ENCODE measurements at places on chromosomes 2 and 18. TPM values are rescaled to one million over a fixed set of nuclear protein-coding genes. Genes with fewer than 3 reads are reported as not detected.

The LYPD6 gene
- 1.8 TPM for total RNA-seq

The COL4A3 gene
- total RNA-seq = 0.19 TPM

The CHST9 gene
- total RNA-seq = not detected

The SMYD1 gene
- total RNA-seq = not detected

The MERTK gene
- total RNA-seq = 17.3 TPM

The MPV17 gene
- 28.9 TPM for total RNA-seq

The CYS1 gene
- total RNA-seq = 0.19 TPM

The WDR75 gene
- total RNA-seq = 54.9 TPM

The VRK2 gene
- 30.9 TPM for total RNA-seq

The GPBAR1 gene
- total RNA-seq = under 0.01 TPM

The DAW1 gene
- 15.2 TPM for total RNA-seq

The EGR4 gene
- total RNA-seq = not detected
